Mesothelial cell of epicardium (in vitro differentiated cells): ENCODE measurements at places on chromosomes 5 and 9.

GRCh38 chr9:135283671-135284070, 195.9 kb upstream of the PPP1R26 start:
- DNase-seq: no peak

- DNase-seq: no peak
These were observed 4.8 kb downstream of the ATP6V1G1 start for GRCh38 chr9:114592356-114592755.

DNA sequence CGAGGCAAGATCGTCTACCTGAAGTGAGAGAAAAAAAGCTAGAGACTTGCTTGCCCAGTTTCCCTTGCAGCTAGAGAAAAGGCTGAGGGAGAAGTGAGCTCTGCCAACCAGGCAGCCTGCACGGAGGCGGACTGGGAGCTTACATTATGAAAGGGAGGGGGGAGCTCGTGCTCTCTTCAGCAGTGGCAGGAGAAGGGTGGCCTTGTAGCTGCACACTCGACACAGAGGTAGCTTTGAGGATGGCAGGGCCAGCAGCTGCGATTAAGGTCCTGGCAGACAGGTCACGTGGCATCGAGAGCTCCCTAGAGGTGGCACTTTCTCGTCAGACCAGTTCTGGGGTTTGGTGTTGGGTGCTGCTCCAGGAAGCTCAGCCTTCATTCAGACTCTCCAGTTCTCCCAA, 26.7 kb downstream of the APBA1 start:
- no peak for DNase-seq

DNA sequence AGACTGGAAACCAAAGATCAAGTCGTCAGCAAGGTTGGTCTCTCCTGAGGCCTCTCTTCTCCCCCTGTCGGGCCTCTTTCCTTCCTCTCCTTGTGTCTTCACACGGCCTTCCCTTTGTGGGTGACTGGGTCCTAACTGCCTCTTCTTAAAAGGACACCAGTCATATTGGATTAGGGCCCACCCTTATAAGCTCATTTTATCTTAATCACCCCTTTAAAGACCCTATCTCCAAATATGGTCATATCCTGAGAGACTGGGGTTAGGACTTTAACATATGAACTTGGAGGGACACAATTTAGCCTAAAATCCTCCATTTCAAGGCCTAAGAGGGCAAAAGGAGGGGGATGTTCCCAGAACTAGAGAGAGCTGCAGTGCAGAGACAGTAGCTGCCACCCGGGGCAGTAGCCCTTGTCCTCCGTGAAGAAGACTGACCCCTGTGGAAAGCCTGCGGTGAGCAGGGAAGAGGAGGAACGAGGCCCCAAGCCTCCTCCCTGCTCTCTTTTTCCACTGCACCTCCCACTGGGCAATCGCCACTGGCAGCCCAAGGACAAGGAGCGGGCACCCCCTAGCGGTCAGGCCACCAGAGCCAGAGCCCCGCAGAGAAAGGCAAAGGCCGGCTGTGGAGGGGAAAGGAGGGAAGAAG, 34.9 kb downstream of the CFAP90 start:
- peak; percentile 55 for DNase-seq

DNA sequence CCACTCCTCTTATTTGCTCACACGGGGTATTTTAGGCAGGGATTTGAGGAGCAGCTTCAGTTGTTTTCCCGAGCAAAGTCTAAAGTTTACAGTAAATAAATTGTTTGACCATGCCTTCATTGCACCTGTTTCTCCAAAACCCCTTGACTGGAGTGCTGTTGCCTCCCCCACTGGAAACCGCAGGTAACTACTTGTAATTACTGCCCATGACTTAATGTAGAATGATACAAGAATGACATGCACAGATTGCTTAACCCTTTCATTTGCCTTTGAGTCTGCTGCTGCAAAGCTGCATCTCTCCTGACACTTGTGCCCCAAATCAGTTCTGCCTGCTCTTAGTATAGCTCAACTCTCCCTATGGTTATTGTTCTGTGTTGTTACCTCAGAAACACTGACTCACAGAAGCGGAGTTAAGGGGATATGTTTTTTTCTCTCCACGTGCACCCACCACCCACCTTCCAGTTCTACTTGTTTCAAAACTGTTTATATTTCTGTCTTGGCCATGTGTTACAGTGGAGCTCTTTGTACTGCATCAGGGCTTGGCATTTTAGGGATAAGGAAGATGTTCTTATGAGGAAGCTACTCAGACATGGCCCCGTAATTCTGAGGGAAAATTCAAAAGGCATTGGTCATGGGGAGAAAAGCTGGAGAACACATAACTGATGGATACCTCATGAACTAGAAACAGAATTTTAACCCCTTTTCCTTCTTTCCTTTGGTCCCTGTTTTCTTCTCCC, 2.3 kb downstream of the ADRB2 start:
- DNase-seq: no peak

DNA sequence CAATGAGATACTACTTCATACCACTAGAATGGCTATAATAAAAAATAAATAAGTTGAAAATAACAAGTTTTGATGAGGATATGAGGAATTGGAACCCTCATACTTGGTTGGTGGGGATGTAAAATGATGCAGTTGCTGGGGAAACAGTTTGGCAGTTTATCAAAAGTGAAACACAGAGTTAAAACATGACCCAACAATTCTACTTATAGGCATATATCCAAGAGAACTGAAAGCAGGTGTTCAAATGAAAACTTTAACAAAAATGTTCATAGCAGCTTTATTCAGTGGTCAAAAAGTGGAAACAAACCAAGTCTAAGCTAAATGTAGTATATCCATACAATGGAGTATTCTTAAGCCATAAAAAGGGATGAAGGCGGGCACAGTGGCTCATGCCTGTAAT, 13.1 kb upstream of the LHFPL2 start:
- DNase-seq: no peak

- no peak for DNase-seq
These were observed 88.5 kb upstream of the TXNDC8 start for GRCh38 chr9:110426052-110426709.

DNA sequence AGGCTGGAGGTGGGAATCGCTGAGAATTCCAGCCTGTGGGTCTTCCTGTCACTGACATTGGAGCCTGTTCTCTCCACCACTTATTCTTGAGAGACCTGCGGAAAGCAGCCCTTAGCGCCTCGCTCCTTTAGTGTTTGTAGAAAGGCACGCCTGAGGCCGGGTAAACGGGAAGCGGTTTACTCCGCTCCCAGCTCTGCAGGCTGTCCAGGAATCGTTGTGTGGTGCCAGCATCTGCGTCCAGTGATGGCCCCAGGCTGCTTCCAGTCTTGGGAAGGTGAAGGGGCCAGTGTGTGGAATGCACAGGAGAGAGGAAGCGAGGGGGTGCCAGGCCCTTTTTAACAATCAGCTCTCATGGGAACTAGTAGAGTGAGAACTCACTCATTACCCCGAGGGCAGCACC, 44.6 kb upstream of the FCN2 start:
- no peak for DNase-seq
